ENCODE measurements at places on chromosomes 12 and 14.

- H3K36me3 ChIP-seq, result peaks cover 79% of the 10 kb centered on the region
- no peaks in the 10 kb centered on the region for H3K4me1 ChIP-seq
- no peak overlapping the region for H3K27ac ChIP-seq
- no peak for DNase-seq
- no peak overlapping the region for H3K4me3 ChIP-seq
- no peaks in the 10 kb centered on the region for H3K27me3 ChIP-seq
Measured at GRCh38 chr12:55789171-55789570, 28.4 kb downstream of the SARNP start.

GRCh38 chr12:106021516-106021915 is 117.2 kb downstream of the NUAK1 start:
- no peak overlapping the region for H3K4me3 ChIP-seq
- H3K4me1 ChIP-seq, result peaks cover 3% of the 10 kb centered on the region
- H3K27ac ChIP-seq, result no peak overlapping the region
- DNase-seq, result no peak
- no peaks in the 10 kb centered on the region for H3K36me3 ChIP-seq
- H3K27me3 ChIP-seq, result no peaks in the 10 kb centered on the region

- H3K27ac ChIP-seq, result no peak overlapping the region
- no peaks in the 10 kb centered on the region for H3K36me3 ChIP-seq
- H3K4me1 ChIP-seq, result no peaks in the 10 kb centered on the region
- H3K4me3 ChIP-seq, result no peak overlapping the region
- no peak for DNase-seq
- no peaks in the 10 kb centered on the region for H3K27me3 ChIP-seq
Measured at GRCh38 chr12:54156578-54156977, 32.2 kb downstream of the SMUG1 start.

GRCh38 chr12:2171672-2172426 is 119.1 kb downstream of the CACNA1C start:
- H3K36me3 ChIP-seq, result no peaks in the 10 kb centered on the region
- no peak overlapping the region for H3K27ac ChIP-seq
- no peaks in the 10 kb centered on the region for H3K27me3 ChIP-seq
- DNase-seq, result no peak
- no peak overlapping the region for H3K4me3 ChIP-seq

DNA sequence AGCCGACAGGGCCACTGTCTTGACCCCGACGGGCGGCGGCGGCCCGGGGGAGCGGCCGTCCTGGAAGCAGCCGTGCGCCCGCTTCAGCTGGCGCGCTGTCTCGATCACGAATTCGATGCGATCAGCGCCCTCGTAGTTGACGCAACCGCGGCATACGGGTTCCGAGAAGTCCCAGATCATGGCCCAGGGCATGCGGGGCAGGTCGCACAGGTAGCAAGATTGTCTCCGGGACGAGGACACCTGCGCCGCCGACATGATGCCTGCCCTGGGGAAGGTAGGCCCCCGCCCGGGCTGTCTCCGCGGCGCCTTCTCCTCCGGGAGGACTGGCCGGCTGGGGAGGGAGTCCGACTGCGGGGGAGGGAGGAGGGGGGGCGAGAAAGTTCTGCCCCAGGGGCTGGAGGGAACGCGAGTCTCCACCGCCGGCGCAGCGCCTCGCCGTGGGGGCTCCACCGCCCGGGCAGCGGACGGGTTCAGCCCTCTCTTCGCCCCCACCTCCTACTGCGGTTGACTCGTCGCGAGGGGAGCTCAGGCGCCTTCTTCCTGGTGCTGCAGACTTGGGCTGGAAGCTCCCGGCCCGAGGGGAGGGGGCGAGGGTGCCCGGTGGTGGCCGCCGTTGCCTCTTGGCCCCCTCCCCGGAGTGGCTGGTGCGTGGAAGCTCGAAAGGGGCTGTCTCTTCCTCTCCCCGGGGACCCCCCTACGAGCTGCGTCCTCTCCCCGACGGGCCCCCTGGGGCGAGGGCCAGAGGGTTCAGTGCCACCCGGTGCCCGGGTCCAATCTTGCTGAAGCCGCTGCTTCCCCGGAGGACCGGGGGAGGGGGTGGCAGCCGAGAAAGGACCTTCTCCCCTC is 747 bp downstream of the IRF2BPL start:
- H3K4me3 ChIP-seq, result peak overlapping the region; percentile 86
- H3K4me1 ChIP-seq, result peaks cover 74% of the 10 kb centered on the region
- H3K36me3 ChIP-seq, result peaks cover 21% of the 10 kb centered on the region
- H3K27ac ChIP-seq, result peak overlapping the region; percentile 99

All from upper lobe of left lung (tissue), 6 donors.